ENCODE measurements at places on chromosomes 7 and 10.
A peak's percentile ranks its signal among the peaks of the same experiment; 100 is the strongest.

GRCh38 chr10:12644380-12645144 lies 295.2 kb downstream of the CAMK1D start:
- DNase-seq = no peak

GRCh38 chr10:96587264-96588059 lies 650 bp upstream of the TM9SF3 start:
- peak; percentile 52 for DNase-seq

- DNase-seq = no peak
Measured at GRCh38 chr7:106039486-106040060, 72.5 kb downstream of the SYPL1 start.

GRCh38 chr10:5565671-5566581 lies 41.2 kb downstream of the CALML3 start:
- DNase-seq = no peak

GRCh38 chr10:86945361-86946212 lies 11.8 kb downstream of the MMRN2 start:
- DNase-seq = no peak

DNA sequence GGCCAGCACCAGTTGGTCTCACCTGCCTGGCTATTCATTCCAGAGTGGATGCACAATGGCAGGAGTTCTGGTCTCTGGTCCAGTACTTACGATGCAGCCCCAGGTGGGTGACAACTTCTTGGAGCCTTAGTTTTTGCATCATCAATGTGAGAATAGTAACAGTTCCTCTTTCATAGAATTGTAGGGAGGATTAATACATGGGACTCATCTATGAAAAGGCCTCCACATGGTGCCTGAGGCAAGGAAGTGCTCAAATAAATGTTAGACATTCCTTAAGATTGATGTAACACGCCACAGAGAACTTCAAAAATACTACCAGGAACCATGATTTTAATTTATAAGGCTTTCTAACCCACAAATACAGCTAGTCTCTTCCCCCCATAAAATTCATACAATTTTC lies 120.1 kb upstream of the CHST15 start:
- no peak for DNase-seq

DNA sequence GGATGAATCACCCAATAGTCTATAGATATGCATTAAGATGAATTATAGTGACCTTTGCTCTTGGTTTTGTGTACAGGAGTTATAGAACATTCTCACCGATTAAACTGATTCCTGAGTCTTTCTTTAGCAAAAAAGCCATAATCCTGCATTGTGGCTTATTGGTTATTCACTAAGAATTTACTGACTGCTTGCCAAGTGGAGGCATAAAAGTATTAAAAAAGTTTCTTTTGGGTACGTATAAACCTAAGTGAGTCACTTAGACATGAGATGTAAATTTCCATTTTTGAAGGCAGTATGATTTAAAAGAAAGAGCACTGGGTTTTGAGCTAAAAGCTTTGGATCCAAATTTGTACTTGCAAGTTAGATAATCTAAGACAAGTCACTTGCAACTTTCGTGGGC lies 100.7 kb downstream of the CDK6 start:
- DNase-seq = no peak

GRCh38 chr7:44048031-44048795 lies 3.7 kb downstream of the DBNL start:
- DNase-seq = no peak

DNA sequence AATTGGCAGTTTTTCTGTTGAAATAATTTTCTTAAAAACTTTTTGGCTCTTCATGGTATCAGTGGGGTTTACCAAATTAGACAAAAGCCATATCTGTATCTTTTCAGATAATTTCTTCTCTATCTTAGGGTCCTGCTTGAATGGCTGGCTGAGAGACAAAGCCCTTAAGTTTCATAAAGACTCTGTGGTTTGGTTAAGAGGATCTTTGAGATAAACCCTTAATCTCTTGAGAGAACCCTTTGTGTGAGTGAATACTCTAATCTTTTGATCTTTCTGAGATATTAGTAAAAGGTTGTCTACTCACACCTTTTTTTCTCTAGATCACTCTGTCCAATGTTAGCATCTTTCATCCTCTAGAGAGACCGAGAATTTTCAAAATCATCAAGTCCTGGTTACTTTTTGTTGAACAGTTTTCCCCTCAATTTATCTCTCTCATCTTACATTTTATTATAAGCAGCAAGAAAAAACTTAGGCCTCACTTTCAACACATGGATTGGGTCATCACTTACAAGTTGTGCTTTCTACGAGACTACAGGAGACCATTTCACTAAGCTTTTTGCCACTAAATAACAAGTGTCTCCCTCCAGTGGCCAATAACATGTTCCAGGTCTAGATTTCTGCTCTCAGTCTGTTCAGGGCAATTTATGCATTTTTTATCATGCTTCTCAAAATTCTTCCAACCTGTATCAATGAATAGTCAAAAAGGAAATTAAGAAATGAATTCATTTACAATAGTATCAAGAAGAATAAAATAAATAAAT lies 28.4 kb downstream of the DNAJC9 start:
- DNase-seq = no peak

DNA sequence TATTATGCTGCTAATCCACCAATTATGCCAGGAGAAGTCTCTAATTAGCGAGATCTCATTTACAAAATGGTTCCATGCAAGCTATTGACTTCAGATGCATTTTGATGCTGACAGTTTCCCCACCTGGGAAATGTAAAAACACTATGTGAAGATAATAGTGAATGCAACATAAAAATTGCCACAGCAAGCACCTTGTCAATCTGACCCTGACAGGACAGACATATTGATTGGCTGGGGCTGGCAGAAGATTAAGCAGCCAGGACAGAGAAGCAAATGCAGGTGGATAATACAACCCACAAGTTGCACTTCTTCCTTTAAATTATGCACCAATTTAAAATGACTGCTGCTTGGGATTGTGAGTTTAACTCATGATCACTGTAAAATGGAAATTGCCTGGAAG lies 642.8 kb upstream of the POT1 start:
- DNase-seq = no peak

DNA sequence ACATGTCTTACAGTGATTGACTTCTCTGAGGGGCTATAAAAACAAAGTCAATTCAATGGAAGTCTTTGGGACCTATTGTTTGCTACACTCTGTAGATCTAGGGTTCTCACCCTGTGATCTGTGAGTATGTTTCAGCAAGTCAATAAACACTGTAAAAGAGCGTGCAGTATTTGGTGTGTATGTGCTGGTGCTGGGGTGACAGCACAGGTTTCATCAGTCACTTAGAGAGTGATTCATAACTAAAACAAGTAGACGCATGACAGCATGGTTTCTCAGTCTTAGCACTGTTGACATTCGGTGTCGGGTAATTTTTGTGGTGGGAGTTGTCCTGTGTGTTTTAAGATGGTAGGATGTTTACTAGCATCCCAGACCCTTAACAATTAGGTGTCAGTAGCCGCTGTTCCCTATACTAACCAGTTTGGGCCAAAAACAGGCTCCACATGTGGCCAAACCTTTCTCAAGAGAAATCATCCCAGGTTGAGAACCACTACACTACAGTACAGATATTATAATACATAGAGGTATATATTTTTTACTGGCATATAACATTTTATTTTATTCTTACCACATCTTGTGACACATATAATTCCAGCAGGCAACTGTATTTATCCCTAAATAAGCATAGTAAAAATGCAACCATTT lies 411.8 kb downstream of the ARL4A start:
- no peak for DNase-seq

DNA sequence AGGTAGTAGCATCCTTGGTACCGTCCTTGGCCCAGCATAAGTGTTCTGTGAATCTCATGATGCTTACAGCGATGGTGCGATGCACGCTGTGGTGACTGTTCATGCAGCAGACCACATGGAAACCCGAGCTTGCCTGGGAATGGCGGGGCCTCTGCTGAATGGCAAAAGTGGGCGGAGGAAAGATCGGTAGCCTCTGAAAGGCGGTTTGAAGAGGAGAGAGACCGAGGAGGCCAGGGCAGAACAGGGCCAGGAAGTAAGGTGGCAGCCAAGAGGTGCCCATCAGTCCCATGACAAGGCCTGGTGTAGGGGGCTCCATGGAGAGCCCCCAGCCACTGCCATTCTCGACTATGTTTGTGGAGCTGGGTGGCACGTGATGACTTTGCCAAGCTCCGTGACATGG lies 33.2 kb upstream of the CNPY1 start:
- DNase-seq = no peak
